ENCODE measurements at places on chromosomes 7 and 10.

GRCh38 chr10:28291881-28292297 lies 11.0 kb downstream of the MPP7 start:
- H3K27ac ChIP-seq: no peak overlapping the region
- H3K36me3 ChIP-seq: no peaks in the 10 kb centered on the region
- H3K4me3 ChIP-seq: no peak overlapping the region
- no peak for DNase-seq
- peaks cover 12% of the 10 kb centered on the region for H3K4me1 ChIP-seq
- no peaks in the 10 kb centered on the region for H3K27me3 ChIP-seq

DNA sequence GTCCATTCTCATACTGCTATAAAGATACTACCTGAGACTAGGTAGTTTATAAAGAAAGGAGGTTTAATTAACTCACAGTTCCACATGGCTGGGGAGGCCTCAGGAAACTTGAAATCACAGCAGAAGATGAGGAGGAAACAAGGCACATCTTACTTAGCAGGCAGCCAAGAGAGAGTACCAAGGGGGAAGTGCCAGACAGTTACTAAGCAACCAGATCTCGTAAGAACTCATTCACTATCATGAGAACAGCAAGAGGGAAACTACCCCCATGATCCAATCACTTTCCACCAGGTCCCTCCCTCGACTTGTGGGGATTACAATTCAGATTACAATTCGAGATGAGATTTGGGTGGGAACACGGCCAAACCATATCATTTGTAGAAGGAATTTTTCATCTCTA lies 36.3 kb downstream of the NHLRC2 start:
- no peaks in the 10 kb centered on the region for H3K36me3 ChIP-seq
- no peak for DNase-seq
- no peak overlapping the region for H3K4me3 ChIP-seq
- H3K27ac ChIP-seq: no peak overlapping the region

DNA sequence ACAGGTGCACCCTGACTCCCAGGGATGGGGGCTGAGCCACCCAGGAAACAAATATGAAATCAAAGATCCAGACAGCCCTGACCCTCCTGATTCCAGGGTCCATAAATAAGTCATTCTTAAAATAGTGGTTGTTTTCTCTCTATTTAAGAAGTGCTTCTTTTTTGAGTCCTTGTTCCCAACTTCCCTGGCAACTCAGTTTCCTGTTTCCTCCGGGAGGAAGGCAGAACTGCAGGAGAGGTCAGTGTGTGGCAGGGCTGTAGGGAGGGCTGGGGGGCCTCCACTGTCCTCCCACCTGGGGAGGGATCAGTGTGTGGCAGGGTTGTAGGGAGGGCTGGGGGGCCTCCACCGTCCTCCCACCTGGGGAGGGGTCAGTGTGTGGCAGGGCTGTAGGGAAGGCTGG lies 88.7 kb upstream of the PDGFA start:
- no peaks in the 10 kb centered on the region for H3K27me3 ChIP-seq
- H3K4me1 ChIP-seq: no peaks in the 10 kb centered on the region
- no peak overlapping the region for H3K27ac ChIP-seq
- DNase-seq: peak; percentile 31
- H3K4me3 ChIP-seq: no peak overlapping the region

- H3K4me1 ChIP-seq: no peaks in the 10 kb centered on the region
- H3K4me3 ChIP-seq: no peak overlapping the region
- no peaks in the 10 kb centered on the region for H3K36me3 ChIP-seq
- no peak for DNase-seq
Measured at GRCh38 chr10:80457554-80458262, 3.6 kb downstream of the TSPAN14 start.

GRCh38 chr7:17041324-17041723 lies 159.5 kb upstream of the AGR3 start:
- no peaks in the 10 kb centered on the region for H3K27me3 ChIP-seq
- no peaks in the 10 kb centered on the region for H3K4me1 ChIP-seq
- H3K36me3 ChIP-seq: no peaks in the 10 kb centered on the region
- DNase-seq: no peak
- H3K27ac ChIP-seq: no peak overlapping the region

GRCh38 chr10:90179696-90180407 lies 478.5 kb downstream of the KIF20B start:
- H3K4me1 ChIP-seq: no peaks in the 10 kb centered on the region
- H3K27ac ChIP-seq: no peak overlapping the region
- H3K4me3 ChIP-seq: no peak overlapping the region
- no peak for DNase-seq

- no peak for DNase-seq
- H3K36me3 ChIP-seq: no peaks in the 10 kb centered on the region
Measured at GRCh38 chr7:37408291-37409228, 40.1 kb downstream of the ELMO1 start.

DNA sequence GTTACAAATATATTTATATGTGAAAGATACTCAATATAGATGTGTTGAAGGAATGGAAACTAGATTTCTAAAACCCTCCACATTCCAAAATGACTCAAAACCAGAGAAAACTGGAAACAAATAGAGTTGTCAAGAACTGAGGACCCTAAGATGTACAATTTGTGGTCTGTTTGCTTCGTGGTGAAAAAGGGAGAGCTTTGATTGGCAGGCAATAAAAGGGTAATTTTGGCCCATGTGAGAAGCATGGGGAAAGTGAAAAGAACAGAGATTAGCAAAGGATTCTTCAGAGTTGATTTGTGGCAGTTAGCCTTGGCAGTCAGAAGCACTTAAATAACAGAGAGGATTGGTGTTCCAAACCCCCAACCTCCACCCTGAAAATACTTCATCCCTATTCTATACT lies 37.1 kb upstream of the DKK1 start:
- H3K27me3 ChIP-seq: no peaks in the 10 kb centered on the region
- H3K4me1 ChIP-seq: no peaks in the 10 kb centered on the region
- no peaks in the 10 kb centered on the region for H3K36me3 ChIP-seq
- no peak overlapping the region for H3K27ac ChIP-seq

DNA sequence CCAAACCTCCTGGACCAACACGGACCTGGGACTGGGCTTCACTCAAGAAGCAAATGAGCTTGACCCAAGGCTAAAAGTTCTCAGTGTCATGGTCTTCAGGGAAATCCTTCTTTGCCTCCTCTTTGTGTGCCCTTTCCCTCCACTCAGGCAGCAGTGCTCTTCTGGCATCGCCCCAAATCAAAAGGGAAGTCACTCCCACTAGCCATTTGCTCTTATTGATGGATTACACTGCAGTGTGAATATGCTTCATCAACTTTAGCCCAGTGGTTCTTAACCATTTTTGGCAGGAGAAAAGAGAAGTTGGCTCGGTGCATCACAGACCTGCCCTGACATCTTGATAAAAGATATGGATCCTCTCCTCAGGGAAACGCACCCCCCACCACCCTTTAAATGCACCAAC lies 19.2 kb upstream of the IKZF1 start:
- no peaks in the 10 kb centered on the region for H3K4me1 ChIP-seq
- H3K4me3 ChIP-seq: no peak overlapping the region
- H3K27me3 ChIP-seq: peaks cover 1% of the 10 kb centered on the region
- DNase-seq: no peak
- H3K27ac ChIP-seq: no peak overlapping the region
- no peaks in the 10 kb centered on the region for H3K36me3 ChIP-seq

DNA sequence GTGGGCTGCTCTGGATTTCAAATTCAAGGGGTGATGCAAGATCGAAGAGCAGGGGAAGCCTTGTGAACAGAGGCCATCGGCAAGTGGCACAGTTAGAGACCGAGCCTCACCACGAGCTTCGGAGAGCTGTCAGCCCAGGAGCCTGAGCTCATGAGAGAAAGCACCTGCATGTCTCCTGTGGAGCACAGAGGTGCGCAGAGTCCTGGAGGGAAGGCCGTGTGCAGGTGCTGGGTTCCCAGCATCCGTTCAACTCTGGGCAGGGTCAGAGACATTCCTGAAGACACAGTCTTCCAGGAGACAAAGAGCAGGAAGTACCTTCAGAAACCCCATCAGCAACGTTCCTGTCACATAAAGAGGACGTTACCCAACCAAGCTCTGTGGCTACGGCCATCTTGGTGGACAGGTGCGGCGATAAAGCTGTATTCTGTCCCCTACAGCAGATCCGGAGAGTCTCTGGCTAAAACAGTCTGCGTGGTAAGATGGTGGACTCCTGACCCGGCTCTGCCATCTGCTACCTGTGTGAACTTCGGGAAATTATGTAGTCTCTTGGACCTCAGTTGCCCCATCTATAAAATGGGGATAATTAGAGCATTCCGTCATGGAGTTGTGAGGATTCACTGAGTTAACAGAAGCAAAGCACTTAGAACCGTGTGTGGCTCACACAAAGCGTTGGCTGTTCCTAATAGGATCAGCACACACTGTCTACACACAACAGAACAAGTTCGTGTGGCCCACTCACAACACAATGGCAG lies 40.6 kb downstream of the NOD1 start:
- H3K4me1 ChIP-seq: no peaks in the 10 kb centered on the region
- no peaks in the 10 kb centered on the region for H3K27me3 ChIP-seq
- H3K27ac ChIP-seq: no peak overlapping the region
- peaks cover 1% of the 10 kb centered on the region for H3K36me3 ChIP-seq
- DNase-seq: peak; percentile 39

GRCh38 chr10:114094795-114095194 lies 51.1 kb downstream of the ADRB1 start:
- H3K4me3 ChIP-seq: no peak overlapping the region
- DNase-seq: no peak
- H3K27me3 ChIP-seq: no peaks in the 10 kb centered on the region
- no peaks in the 10 kb centered on the region for H3K4me1 ChIP-seq

DNA sequence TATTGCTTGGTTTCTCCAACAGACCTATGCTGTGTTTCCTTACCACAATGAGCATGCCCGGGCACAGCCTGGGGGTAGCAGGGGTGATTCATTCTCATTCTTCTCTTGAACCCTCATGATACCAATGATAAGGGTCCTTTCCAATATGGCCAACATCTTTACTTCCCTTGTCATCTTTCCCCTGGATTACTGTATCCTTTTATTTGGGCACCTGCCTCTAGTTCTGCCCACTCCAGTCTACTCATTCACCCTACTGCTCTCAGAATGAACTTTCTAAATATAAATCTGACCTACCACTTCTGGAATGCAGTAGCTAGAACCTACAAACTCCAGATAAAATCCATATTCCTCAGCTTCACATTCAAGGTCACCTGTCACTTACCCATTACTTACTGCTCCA lies 26.4 kb upstream of the ITPRID1 start:
- no peak for DNase-seq
- H3K4me3 ChIP-seq: no peak overlapping the region
- no peaks in the 10 kb centered on the region for H3K36me3 ChIP-seq

GRCh38 chr7:105951597-105951996 lies 11.5 kb upstream of the CDHR3 start:
- no peaks in the 10 kb centered on the region for H3K27me3 ChIP-seq
- no peak for DNase-seq
- no peaks in the 10 kb centered on the region for H3K4me1 ChIP-seq
- H3K4me3 ChIP-seq: no peak overlapping the region
- no peaks in the 10 kb centered on the region for H3K36me3 ChIP-seq
- no peak overlapping the region for H3K27ac ChIP-seq

- DNase-seq: no peak
- no peaks in the 10 kb centered on the region for H3K4me1 ChIP-seq
- H3K4me3 ChIP-seq: no peak overlapping the region
- no peaks in the 10 kb centered on the region for H3K27me3 ChIP-seq
- no peaks in the 10 kb centered on the region for H3K36me3 ChIP-seq
Measured at GRCh38 chr7:17136126-17136525, 162.3 kb upstream of the AHR start.

DNA sequence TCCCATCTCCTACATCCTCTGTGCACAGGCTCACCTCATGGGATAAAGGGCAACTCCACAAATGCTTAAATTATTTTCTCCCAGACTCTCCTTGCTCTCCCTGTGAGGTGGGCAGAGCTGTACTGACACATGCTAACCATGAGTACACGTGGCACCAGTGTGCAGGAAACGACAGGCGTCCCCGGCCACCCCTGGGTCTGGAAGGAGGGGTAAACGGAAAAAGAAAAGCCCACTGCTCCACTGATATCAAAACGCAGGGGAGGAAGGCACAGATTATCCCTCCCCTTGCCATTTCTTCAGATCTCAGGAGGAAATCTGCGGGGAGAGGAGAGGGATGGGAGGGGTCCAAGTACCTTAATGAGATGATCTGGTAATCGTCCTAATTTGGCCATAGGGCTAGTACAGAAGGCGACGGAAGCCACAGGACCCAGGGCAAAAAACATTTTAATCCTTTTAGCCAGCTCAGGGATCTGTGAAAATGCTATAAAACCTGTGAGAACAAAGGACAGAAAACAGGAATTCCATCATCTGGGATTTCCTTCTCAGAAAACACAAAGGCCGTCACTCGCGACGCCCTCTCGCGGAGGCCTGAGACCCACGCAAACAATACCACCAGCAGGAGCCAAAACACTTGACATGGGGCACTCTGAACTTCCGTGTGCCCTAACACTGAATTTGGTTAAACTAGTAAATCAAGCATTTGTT lies 17.8 kb upstream of the CH25H start:
- H3K36me3 ChIP-seq: no peaks in the 10 kb centered on the region
- DNase-seq: no peak
- no peak overlapping the region for H3K27ac ChIP-seq
- H3K4me1 ChIP-seq: no peaks in the 10 kb centered on the region
- no peak overlapping the region for H3K4me3 ChIP-seq
- no peaks in the 10 kb centered on the region for H3K27me3 ChIP-seq

DNA sequence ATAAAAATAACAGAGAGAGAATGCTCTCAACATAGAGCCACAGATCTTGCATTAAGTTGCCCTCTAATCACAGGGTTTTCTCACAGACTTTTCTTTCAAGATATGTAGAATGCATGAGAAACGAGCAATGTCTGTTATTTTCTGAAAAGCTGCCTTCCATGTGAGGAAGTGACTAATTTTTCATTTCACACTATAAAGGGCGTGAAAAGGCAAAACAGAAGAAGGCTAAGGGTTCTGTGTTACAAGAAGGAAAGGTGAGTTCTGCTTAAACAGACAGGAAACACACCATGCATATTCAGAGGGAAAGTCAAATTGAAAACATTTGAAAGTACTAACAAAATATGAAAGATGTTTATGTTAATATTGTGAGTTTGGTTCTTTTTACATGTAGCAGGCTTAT lies 189.2 kb downstream of the SEMA3D start:
- H3K36me3 ChIP-seq: no peaks in the 10 kb centered on the region
- no peak overlapping the region for H3K27ac ChIP-seq
- H3K4me3 ChIP-seq: no peak overlapping the region
- no peaks in the 10 kb centered on the region for H3K4me1 ChIP-seq
- no peak for DNase-seq
- H3K27me3 ChIP-seq: no peaks in the 10 kb centered on the region

- H3K27ac ChIP-seq: no peak overlapping the region
- H3K27me3 ChIP-seq: no peaks in the 10 kb centered on the region
- DNase-seq: no peak
Measured at GRCh38 chr10:7193369-7193768, 217.5 kb downstream of the SFMBT2 start.

- no peaks in the 10 kb centered on the region for H3K36me3 ChIP-seq
- no peak overlapping the region for H3K27ac ChIP-seq
- H3K27me3 ChIP-seq: no peaks in the 10 kb centered on the region
- H3K4me1 ChIP-seq: no peaks in the 10 kb centered on the region
Measured at GRCh38 chr7:138825049-138825721, 27.2 kb upstream of the ATP6V0A4 start.

DNA sequence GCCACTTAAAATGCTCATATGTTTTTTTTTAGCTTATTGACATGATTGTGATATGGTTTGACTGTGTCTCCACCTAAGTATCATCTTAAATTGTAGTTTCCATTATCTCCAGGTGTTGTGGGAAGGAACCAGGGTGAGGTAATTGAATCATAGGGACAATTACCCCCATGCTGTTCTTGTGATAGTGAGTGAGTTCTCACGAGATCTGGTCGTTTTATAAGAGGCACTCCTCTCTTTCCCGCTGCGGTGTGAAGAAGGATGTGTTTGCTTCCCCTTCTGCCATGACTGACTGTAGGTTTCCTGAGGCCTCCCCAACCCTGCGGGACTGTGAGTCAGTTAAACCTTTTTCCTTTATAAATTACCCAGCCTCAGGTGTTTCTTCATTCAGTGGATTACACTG lies 80.5 kb upstream of the ETV1 start:
- H3K4me1 ChIP-seq: no peaks in the 10 kb centered on the region
- no peaks in the 10 kb centered on the region for H3K36me3 ChIP-seq
- no peak overlapping the region for H3K27ac ChIP-seq
- no peak for DNase-seq
- no peaks in the 10 kb centered on the region for H3K27me3 ChIP-seq

All from aorta (tissue), 5 donors.